ENCODE measurements at places on chromosomes 5 and 9. TPM values are rescaled to one million over a fixed set of nuclear protein-coding genes. Genes with fewer than 3 reads are reported as not detected.

SKIC3 gene
- 82.4 TPM for total RNA-seq

- no peaks in the 10 kb centered on the region for H3K36me3 ChIP-seq
- no peaks in the 10 kb centered on the region for H3K27me3 ChIP-seq
- H3K4me1 ChIP-seq, result no peaks in the 10 kb centered on the region
- H3K27ac ChIP-seq, result no peak overlapping the region
- DNase-seq, result no peak
Observed at GRCh38 chr9:126791406-126792230, 13.2 kb upstream of the ZBTB43 start.

- no peaks in the 10 kb centered on the region for H3K4me1 ChIP-seq
- H3K27ac ChIP-seq, result no peak overlapping the region
- no peak overlapping the region for H3K4me3 ChIP-seq
- DNase-seq, result no peak
- no peaks in the 10 kb centered on the region for H3K27me3 ChIP-seq
- no peaks in the 10 kb centered on the region for H3K36me3 ChIP-seq
Observed at GRCh38 chr5:72292411-72292810, 27.6 kb downstream of the MRPS27 start.

SLC36A3 gene
- total RNA-seq, result not detected

GRCh38 chr5:138544181-138545134, 1.4 kb upstream of the ETF1 start:
- no peak for DNase-seq
- peak overlapping the region; percentile 70 for H3K4me3 ChIP-seq
- H3K27ac ChIP-seq, result peak overlapping the region; percentile 98
- no peaks in the 10 kb centered on the region for H3K36me3 ChIP-seq
- peaks cover 33% of the 10 kb centered on the region for H3K4me1 ChIP-seq

GRCh38 chr5:86354664-86355063, 263.1 kb upstream of the COX7C start:
- no peak overlapping the region for H3K4me3 ChIP-seq
- no peak overlapping the region for H3K27ac ChIP-seq
- DNase-seq, result no peak
- no peaks in the 10 kb centered on the region for H3K4me1 ChIP-seq

ITGA1 gene
- 127 TPM for total RNA-seq

DNA sequence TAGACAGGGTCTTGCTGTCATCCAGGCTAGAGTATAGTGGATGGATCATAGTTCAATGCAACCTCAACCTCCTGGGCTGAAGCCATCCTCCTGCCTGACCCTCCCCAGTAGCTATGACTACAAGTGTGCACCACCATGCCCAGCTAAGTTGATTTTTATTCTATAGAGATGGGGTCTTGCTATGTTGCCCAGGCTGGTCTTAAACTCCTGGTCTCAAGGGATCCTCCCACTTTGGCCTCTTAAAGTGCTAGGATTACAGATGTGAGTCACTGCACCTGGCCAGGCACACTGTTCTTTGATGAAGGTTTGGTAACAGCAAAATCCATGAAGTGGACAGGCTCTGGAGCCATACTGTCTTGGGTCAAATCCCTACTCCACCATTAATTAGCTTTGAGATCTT, 6.5 kb upstream of the GFRA3 start:
- no peak overlapping the region for H3K27ac ChIP-seq
- H3K36me3 ChIP-seq, result no peaks in the 10 kb centered on the region
- peaks cover under 1% of the 10 kb centered on the region for H3K4me1 ChIP-seq
- no peak for DNase-seq
- peaks cover 2% of the 10 kb centered on the region for H3K27me3 ChIP-seq

DNA sequence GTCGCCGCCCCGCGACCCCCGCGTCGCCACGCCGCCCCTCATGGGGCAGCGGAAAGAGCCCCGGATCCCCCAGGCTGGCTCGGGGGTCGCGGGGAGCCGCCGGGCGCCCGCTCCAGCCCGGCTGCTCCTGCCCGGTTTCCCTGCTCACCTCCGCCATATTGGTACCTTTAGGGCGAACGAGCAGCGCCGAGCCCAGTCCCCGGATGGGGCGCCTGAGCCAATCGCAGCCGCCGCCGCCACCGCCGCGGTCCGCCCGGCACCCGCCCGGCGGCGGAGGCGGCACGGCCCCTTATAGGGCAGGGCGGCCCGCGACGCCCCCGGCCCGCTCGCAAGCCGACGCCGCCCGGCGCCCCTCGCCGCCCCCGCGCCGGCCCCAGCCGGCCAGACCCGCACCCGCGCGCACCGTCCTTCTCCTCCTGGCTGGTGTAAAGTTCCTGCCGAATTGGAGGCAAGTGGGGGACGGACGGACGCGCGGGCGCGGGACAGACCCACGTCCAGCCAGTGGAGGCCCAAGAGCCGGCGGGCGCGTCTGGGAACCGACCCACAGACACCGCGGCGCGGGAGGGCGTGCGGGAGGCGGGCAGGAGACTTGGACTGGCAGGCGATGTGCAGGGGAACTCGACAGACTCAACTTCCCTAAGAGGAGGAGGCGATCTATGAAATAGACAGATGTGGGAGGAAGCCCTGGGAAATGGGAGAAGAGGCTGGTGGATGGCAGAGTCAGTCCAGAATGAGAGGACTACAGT, at the start of gene MIER3:
Gene MIER3 (minus strand): TSS at position 178 of the 746 bp plus-strand sequence. CDS start 21 bp downstream, at position 157.
- H3K36me3 ChIP-seq, result peaks cover 8% of the 10 kb centered on the region
- H3K4me3 ChIP-seq, result peak within 1 kb of the TSS; percentile 94
- no peaks in the 10 kb centered on the region for H3K4me1 ChIP-seq
- H3K27me3 ChIP-seq, result peaks cover 13% of the 10 kb centered on the region

DNA sequence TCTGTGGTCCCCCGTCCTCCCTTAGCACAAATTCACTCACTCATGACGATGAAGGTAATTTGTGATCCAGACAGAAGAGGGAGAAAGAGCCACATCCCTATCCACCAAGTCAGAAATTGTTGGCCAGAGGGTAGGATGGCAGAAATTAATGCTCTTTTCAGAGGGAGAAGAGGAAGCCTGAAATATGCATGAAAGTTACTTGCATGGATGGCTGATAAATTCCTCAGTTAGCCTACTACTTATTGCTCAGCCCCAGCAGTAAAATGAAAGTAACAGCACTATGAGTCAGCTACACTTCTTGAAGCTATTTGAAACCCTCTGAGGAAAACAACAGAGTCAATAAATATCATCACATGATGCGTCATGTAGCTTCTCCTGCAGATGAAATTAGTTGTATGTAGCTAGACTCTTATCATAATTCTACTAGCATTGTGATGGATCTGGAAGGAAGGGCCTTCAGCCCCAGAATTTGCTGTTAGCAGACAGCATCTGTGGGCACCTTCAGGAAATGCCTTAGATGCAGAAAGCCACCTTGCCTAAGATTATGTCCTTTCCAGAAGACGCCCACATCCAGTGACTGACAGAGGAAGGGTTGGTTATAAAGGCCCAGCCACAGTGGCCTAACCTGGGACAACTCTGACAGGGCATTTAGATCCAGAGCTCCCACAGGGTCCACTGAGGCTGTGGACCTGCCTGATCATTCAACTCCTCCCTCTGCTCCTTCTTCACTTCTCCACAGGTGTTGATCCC, 81.2 kb upstream of the CCDC112 start:
- no peak overlapping the region for H3K27ac ChIP-seq
- no peaks in the 10 kb centered on the region for H3K4me1 ChIP-seq
- no peaks in the 10 kb centered on the region for H3K27me3 ChIP-seq
- no peaks in the 10 kb centered on the region for H3K36me3 ChIP-seq
- no peak overlapping the region for H3K4me3 ChIP-seq
- DNase-seq, result no peak

DNA sequence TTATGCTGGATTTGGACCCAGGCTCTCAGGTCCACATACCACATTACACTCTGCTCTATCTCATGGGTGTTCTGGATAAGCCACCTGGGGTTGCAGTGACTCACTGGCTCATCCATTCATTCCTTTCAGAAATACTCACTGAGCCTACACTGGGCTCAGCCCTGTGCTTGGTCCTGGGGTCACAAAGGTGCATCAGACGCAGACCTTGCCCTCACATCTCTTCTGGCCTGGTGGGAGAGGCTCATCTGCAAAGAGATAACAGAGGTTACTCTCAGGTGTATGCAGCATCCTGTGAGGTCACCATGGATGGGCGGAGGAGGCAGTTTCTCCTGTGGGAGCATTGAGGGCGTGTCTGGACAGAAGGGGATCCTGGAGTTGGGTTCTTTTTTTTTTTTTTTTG, 12.1 kb downstream of the CDHR2 start:
- no peaks in the 10 kb centered on the region for H3K27me3 ChIP-seq
- no peaks in the 10 kb centered on the region for H3K4me1 ChIP-seq
- DNase-seq, result no peak

- H3K27ac ChIP-seq, result no peak overlapping the region
- no peak overlapping the region for H3K4me3 ChIP-seq
- no peaks in the 10 kb centered on the region for H3K4me1 ChIP-seq
- H3K27me3 ChIP-seq, result no peaks in the 10 kb centered on the region
- no peaks in the 10 kb centered on the region for H3K36me3 ChIP-seq
Observed at GRCh38 chr9:13689925-13690324, 410.4 kb upstream of the MPDZ start.

SLC2A8 gene
- total RNA-seq, result 20.1 TPM

OMD gene
- 2.4 TPM for total RNA-seq

DNA sequence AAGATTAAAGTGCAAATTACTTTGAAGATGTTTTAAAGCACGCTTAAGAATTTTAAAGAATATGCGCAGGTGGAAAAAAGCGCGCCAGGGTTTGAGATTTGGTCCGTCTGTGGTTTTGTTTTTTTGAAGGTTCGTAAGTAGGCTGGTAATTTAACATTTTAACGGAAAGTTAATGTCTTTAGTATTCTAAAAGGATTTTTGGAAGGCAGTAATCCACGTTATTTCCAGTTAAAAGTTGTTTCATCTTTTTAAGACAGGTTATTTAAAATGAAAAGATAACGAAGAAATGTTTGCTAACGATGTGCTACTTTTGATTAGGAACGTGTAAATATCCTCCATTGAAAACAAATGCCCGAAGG, 1.9 kb downstream of the DMRT1 start:
- peaks cover 8% of the 10 kb centered on the region for H3K4me1 ChIP-seq
- no peak overlapping the region for H3K27ac ChIP-seq
- DNase-seq, result no peak
- no peak overlapping the region for H3K4me3 ChIP-seq

DNA sequence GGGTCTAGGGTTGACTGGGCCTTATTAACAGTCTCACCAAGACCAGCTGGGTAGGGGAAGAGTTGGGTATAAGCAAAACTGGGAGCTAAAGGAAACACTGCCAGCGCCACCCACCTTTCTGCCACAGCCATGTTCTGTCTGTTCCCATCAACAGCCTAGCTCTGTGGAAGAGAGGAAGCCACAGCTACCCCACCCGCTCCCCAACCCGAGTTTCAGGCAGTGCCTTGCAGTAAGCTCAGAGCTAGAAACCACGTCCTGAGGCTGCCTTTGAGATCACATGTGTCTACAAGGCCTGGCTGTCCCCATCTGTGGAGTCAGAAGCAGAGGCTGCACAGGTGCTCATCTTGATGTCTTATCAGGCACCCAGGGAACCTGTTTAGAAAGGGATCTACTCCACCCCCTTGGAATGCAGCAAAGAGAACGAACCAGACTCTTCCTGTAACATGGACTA, 15.3 kb downstream of the HNRNPH1 start:
- H3K4me1 ChIP-seq, result peaks cover 14% of the 10 kb centered on the region
- H3K36me3 ChIP-seq, result no peaks in the 10 kb centered on the region
- no peak overlapping the region for H3K4me3 ChIP-seq
- H3K27me3 ChIP-seq, result no peaks in the 10 kb centered on the region
- no peak overlapping the region for H3K27ac ChIP-seq

DNA sequence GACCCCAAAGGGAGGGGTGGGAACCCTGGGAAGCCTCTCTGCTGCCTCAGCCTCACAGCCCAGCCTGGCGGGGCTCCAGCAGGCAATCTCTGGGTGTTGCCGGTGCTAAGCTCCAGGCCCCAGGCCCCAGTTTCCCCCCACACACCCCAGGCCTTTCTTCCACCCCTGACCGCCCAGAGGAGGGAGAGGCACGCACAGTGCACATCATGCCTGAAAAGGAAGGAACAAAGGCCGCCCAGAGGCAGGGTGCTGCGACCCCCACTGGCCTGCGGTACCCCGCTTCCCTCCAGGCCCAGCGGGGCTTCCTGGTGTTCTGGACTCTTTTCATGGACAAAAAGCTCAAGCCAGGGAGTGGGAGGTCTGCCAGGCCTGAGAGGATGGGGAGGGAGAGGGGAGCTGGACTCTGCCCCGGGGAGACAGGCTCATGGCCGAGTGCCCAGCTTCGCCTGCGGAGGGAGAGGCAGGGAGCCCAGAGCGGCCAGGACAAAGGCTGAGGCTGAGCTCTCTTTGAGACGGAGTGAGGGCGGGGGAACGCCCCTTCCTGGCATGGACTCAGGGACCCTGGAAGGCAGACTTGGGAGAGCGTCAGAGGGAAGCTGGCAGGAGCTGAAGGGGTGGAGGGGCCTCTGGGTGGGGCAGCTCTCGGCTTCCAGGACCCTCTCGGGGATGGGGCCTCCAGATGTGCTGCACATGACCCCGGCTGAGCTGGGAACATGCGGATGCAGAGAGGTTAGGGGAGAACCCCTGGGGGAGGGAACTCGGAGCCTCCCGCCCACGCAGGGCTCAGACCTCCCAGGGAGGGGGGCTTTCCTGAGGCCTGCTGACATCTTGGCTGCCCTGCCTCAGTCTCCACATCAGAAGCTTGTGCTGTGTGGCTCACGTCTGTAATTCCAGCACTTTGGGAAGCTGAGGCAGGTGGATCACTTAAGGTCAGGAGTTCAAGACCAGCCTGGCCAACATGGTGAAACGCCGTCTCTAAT, 1.8 kb upstream of the ENTPD2 start:
- no peak overlapping the region for H3K4me3 ChIP-seq
- H3K36me3 ChIP-seq, result no peaks in the 10 kb centered on the region
- H3K27me3 ChIP-seq, result peaks cover 52% of the 10 kb centered on the region
- H3K4me1 ChIP-seq, result peaks cover 38% of the 10 kb centered on the region

RC3H2 gene
- total RNA-seq, result 46.1 TPM

- no peaks in the 10 kb centered on the region for H3K27me3 ChIP-seq
- H3K36me3 ChIP-seq, result no peaks in the 10 kb centered on the region
- peaks cover 6% of the 10 kb centered on the region for H3K4me1 ChIP-seq
- no peak for DNase-seq
- no peak overlapping the region for H3K27ac ChIP-seq
Observed at GRCh38 chr5:91022518-91022917, 360.6 kb downstream of the ARRDC3 start.

- H3K27ac ChIP-seq, result no peak overlapping the region
- no peaks in the 10 kb centered on the region for H3K36me3 ChIP-seq
- DNase-seq, result no peak
- H3K4me3 ChIP-seq, result no peak overlapping the region
- H3K27me3 ChIP-seq, result no peaks in the 10 kb centered on the region
Observed at GRCh38 chr5:174424219-174425053, 299.9 kb upstream of the MSX2 start.

DNA sequence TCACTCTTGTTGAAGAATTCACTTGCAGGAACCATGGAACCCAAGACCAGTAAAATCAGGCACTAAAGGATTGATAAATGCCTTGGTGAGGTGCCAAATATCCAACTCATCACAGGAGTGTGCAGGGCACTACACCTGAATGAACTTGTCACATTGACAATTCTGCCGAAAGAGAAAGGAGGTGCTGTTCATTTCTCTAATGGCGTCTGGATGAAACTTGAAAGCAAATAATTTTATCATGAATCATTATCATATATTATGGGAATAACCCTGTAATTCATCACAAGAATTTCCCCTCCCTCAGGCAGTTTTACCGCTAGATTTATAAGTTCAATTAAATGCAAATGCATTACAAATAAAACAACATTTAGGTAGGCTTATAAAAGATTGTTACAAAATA, 360.0 kb downstream of the GLIS3 start:
- H3K4me3 ChIP-seq, result no peak overlapping the region
- no peaks in the 10 kb centered on the region for H3K4me1 ChIP-seq
- no peak overlapping the region for H3K27ac ChIP-seq
- no peak for DNase-seq
- H3K27me3 ChIP-seq, result no peaks in the 10 kb centered on the region
- H3K36me3 ChIP-seq, result no peaks in the 10 kb centered on the region

- H3K4me1 ChIP-seq, result peaks cover 38% of the 10 kb centered on the region
- H3K36me3 ChIP-seq, result no peaks in the 10 kb centered on the region
- H3K27me3 ChIP-seq, result peaks cover 2% of the 10 kb centered on the region
- H3K4me3 ChIP-seq, result no peak overlapping the region
- DNase-seq, result no peak
Observed at GRCh38 chr9:133545494-133546286, 11.2 kb downstream of the ADAMTSL2 start.
